ENCODE measurements at places on chromosomes 6 and 20. TPM values are rescaled to one million over a fixed set of nuclear protein-coding genes. Genes with fewer than 3 reads are reported as not detected.

DNA sequence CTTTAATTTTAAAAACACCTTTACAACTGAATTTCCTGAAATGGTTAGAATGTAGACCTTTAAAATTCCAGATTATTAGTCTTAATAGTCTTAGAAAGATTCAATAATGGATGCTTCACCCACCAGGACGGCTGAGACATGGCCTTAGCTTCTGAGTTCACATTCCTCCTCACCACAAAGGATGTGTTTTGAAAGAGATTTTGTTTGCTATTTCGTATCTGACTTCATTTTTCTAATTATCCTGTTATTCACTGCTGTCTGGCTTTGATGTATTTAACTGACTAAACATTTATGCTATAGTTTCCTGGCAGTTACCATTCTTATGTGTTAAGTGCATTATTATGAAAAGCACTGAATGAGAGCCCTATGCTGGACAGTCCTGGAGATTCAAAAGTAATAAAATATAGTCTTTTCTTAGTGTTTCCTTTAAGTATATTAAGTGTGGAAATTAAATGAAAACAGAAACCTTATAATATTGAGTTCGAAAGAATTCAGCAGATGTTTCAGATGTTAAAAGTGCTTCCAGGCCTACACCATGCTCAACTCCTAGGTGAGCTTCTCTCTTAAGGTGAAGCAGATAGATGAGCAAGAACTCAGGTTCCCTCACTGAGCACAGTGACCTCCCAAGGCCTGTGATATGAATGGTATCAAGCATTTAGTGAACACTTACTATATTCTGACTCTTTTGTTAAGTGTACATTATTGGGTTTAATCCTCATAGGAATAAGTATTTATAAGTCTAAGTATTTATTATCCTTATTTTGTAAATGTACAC, 40.3 kb downstream of the MAP3K4 start:
- DNase-seq = peak; percentile 81

DNA sequence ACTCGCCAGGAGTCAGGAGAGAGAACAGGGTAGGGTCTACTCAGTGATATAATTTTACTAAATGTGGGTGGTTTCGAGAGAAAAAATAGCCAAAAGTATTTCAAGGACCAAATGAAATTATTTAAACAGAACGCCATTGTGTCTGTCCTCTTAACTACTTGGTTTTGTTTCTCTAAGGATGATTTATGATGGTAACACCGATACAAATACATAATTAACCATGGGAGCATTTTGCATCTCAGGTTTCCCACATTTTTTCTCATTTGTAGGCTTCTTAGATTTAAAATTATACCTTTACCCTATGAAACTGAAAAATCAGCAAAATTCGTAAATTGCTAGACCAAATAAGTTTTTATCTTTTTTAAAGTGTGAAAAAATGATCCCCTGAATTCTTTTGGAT, 188.2 kb downstream of the ZFP64 start:
- DNase-seq = no peak

DNA sequence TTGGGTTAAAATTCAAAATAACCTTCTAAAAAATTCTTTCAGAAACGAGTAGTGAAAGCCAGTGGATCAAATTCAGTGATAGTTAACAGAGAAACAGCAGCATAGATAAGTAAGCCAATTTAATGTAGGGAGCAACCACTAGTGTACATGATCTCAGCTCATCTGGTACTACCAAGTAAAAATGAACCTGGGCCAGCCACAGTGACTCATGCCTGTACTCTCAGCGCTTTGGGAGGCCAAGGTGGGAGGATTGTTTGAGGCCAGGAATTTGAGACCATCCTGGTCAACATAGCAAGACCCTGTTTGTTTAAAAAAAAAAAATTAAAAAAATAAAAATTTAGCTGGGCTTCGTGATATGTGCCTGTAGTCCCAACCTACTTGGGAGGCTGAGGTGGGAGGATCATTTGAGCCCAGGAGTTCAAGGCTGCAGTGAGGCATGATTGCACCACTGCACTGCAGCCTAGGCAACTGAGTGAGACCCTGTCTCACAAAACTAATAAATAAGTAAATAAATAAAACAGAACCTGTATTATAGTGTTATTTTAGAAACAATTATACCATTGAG, 32.4 kb downstream of the CBFA2T2 start:
- no peak for DNase-seq

DNA sequence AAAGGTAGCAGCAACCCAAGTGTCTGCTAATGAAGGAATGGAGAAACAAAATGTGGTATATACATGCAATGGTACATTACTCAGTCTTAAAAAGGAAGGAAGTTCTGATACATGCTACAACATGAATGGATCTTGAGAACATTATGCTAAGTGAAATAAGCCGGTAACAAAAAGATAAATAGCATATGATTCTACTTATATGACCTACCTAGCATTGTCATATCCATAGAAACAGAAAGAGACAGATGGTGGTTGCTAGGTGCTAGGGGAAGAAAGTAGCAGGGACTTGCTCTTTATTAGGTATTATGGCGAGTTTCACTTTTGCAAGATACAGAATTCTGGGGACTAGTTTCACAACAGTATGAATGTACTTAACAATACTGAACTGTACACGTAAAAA, 46.6 kb downstream of the UBR2 start:
- DNase-seq = no peak

GRCh38 chr6:15356937-15357336, 111.1 kb downstream of the JARID2 start:
- DNase-seq = no peak

The DNMT3B gene
- 1.5 TPM for total RNA-seq

- DNase-seq = no peak
Measured at GRCh38 chr6:143139239-143139784, 78.6 kb downstream of the AIG1 start.

The ME1 gene
- total RNA-seq = 22.1 TPM

GRCh38 chr6:13729891-13730290, 18.3 kb upstream of the RANBP9 start:
- peak; percentile 51 for DNase-seq

The OR12D3 gene
- not detected for total RNA-seq

DNA sequence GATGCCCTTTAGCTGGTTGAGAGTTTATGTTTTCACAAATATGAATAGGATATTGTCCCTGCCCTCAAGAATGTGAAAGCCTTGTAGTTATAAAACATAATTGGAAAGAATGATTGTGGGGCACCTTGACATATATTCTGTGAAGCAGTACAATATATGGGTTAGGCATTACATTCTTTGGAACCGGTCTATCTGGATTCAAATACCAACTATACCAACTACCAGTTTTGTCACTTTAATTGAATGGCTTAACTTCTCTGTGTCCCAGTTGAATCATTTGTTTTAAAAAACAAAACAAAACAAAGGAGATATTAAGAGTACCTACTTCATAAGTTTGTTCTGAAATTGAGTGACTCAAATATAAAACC, 146.5 kb downstream of the TBC1D32 start:
- DNase-seq = no peak

DNA sequence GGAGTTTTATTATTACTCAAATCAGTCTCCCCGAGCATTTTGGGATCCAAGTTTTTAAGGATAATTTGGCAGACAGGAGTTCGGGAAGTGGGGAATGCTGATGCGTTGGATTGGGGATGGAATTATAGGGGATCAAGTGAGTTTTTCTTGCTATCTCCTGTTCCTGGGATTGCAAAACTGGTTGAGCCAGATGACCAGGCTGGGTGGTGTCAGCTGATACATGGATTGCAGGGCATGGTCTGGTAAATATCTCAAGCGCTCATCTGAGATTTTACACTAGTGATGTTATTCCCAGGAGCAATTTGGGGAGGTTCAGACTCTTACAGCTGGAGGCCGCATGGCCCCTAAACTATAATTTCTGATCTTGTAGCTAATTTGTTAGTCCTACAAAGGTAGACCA, 54.7 kb downstream of the ENPP1 start:
- no peak for DNase-seq

- DNase-seq = no peak
Measured at GRCh38 chr6:54206510-54206909, 95.3 kb downstream of the MLIP start.

DNA sequence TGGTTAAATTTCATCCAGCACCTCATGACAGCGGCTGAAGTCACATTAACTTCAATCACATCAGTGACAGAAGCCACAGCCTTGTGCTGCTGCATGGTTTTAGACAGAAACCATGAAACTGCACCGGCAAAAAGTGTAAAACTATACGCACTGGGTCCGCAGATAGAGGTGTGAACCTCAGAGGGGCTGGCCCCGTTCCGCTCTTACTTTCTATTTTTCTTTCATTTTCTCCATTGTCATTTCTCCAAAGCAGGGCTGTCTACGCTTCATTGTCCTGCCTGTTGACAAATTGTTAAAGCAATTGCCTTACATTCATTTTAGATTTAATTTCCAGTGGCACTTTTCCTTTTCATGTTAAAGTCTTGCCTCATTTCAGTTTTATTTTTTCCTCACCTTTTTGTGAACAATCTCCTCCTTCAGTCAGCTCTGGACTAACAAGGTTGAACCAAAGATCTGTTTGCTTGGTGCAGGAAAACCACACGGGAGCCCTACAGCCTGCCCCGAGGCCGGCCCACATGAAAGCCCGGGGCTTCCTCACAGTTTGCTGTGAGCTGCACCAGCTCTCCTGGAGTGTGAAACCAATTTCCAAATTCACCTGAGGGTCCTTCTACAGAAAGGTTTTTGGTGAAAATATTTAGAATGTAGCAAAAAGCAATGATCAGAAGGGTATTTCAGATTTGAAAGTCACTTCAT, 63.7 kb downstream of the PRR18 start:
- no peak for DNase-seq

GRCh38 chr20:47305667-47306066, 50.8 kb downstream of the ZMYND8 start:
- DNase-seq = peak; percentile 72

- DNase-seq = no peak
Measured at GRCh38 chr6:26019261-26019830, 56.7 kb downstream of the TRIM38 start.

The NEURL2 gene
- 8.0 TPM for total RNA-seq

GRCh38 chr6:130864344-130864743, 37.1 kb downstream of the SMLR1 start:
- no peak for DNase-seq

DNA sequence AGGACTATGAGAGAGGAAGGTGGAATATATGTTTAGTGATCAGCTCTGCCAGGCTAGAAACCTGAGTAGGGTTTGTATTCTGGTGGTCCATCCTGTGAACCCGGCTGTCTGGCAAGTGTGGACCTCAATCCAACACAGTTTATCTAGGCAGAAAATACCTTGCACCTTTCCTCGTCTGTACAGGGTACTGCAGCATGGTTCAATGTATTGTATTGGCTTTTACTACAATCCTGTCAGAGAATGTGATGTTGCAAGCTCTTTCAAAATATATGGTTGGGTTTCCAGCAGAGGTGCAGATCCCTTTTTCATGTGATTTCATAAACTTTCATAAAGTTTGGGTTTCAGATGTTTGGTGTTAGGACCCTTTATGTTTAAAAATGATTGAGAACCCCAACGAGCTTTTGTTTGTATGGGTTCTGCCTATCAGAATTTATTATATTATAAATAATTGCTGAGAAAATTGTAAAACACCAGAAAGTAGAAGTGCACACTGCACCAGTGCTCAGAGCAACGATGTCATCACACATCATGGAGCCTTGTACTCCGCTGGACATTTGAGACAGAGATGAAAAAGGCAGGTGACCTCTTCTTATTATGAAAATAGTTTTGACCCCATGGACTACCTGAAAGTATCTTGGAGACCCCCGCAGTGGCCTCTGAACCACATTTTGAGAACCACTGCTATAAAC, 106.6 kb downstream of the RTN4IP1 start:
- no peak for DNase-seq

The CST2 gene
- not detected for total RNA-seq

GRCh38 chr6:5552243-5552642, 290.9 kb downstream of the FARS2 start:
- peak; percentile 6 for DNase-seq

The PFDN4 gene
- total RNA-seq = 86.7 TPM

GRCh38 chr6:4776493-4777393, 539 bp downstream of the CDYL start:
- no peak for DNase-seq

DNA sequence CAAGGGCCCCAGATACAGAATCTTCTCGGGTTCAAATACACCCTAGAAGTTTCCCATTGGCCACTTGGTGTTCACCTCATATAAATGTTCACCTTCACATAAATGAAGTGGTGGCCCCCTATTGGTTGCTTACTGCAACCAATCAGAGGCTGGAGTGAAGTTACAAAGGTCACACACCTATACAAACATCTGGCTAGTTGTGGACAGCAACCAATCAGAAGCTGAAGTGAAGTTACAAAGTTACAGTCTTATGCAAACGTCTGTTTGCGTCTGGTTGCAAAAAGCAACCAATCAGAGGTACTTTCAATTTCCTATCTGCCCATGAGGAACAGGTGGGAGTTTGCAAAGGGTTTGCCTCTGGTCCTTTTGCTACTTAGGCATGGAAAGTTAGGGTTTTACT, 206.5 kb upstream of the BMP2 start:
- no peak for DNase-seq

- no peak for DNase-seq
Measured at GRCh38 chr20:41983159-41983558, 365.0 kb upstream of the CHD6 start.

The RFX6 gene
- not detected for total RNA-seq

DNA sequence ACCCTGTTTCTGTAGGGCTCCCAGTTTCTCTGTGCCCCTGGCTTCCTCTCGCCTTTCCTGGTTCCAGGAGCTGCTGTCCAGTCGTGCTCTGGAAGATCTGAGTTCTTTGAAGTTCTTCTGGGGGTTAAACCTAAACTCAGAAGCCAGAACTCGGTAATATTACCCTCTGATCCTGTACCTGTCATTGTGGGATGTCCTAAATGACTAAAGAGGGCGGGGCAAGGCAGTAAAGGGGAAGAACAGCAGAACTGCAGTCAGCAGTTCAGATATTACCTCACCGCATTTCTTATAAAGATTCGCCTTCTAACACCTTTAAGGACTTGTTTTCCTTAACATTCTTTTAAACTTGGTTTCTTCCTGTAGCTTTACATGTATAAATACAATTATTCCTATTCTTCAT, 63.9 kb downstream of the FAM120B start:
- DNase-seq = no peak

GRCh38 chr6:5497896-5498578, 236.7 kb downstream of the FARS2 start:
- DNase-seq = peak; percentile 91

DNA sequence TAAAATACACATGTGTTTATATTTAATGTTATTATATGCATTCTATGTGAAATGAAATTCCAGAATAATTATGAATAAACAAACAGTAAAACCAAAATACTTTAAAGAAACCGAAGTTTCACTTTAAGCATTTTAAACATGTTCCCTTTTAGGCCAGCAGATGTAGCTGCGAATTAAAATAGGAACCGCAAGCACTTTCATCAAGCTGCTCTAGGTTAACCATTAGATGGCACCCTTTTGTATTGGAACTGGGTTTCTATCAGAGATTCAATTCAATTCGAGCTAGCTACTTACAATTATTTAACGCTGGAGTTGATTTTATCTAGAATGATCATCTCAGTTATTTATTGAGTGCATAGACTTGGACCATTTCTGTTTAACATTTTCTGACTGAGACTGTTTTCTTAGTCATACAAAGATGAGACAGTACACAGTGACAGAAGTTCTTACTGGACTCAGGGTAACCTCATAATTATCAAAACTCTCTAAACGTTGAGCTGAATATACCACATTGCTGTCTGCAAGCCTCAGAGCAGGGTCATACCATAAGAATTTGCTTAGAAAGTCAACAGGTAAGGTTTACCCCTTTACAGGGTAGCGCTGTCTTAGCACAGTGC, 8.5 kb downstream of the TMEM242 start:
- DNase-seq = peak; percentile 91
